Hematopoietic multipotent progenitor cell treated with erythropoietin and hydrocortisone succinate and interleukin-3 and kit ligand, for 4 days (in vitro differentiated cells): ENCODE measurements at places on chromosomes 13 and 19.

DNA sequence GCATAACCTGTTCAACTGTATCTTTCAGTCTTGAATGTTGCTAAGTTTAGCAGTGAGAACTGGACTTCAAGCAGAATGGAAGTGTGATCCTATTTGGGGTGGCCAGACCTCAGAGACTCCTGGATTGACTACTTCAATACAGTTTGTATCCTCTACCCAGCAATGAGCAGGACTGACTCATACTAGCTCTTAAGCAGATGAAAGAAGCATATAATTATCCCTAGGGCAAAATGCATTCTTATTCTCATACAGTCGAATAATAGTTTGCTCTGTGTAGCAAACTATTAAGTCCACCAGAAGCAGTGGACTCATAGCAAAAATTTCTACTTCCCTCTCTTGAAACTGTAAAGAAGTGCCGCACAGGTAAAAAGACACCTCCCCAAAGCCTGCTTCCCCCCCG, 46.4 kb upstream of the FAM216B start:
- DNase-seq, result no peak

DNA sequence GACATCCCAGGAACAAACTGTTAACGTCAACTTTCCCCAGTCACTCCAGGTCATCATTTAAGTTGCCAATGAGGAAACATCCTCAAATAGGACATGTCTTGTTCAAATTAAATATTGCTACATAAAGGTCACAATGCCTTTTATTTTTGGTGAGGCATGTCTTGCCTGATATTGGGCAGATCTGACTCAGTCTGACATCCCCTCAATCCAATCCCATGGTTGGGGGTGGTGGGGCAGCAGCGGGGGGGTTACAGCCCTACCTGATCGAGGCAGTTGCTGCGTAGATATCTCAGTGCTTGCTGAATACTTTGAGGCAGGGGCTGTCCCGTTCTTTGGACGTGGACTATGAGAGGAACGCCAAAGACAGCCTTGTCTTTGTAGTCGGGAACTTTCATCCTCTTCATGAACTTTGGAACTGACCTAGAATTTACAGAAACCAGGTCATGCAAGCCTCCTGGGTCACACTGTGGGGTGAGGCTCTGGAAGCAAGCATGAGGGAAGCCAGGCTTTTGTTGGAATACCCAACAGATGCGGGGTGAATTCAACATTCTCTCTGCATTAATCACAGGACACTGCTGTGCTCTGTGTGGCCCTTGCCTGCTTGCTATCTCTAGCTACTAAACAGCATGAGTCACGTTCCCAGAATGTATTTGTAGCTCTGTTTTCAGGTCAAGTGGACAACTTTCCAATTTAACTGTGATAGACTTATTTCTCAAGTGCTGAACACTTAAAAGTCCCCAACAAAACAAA, 109.8 kb downstream of the KL start:
- DNase-seq, result no peak

GRCh38 chr19:964761-965694, 19.1 kb upstream of the WDR18 start:
- DNase-seq, result no peak

GRCh38 chr19:34269081-34269480, 14.7 kb downstream of the GARRE1 start:
- DNase-seq, result no peak
